B cell (primary cell): ENCODE measurements at places on chromosomes 5 and 9. TPM values are rescaled to one million over a fixed set of nuclear protein-coding genes. Genes with fewer than 3 reads are reported as not detected.

Gene ABL1
- total RNA-seq = 44.5 and 46.0 TPM in 2 replicates

Gene TMEM215
- total RNA-seq = not detected in 2 replicates

Gene CARTPT
- not detected in 2 replicates for total RNA-seq

- peak; percentile 45 for DNase-seq
These were observed 218.4 kb downstream of the EBF1 start for GRCh38 chr5:158881091-158881880.

- no peak for DNase-seq
These were observed 210.6 kb downstream of the MAPKAP1 start for GRCh38 chr9:125496313-125496834.

DNA sequence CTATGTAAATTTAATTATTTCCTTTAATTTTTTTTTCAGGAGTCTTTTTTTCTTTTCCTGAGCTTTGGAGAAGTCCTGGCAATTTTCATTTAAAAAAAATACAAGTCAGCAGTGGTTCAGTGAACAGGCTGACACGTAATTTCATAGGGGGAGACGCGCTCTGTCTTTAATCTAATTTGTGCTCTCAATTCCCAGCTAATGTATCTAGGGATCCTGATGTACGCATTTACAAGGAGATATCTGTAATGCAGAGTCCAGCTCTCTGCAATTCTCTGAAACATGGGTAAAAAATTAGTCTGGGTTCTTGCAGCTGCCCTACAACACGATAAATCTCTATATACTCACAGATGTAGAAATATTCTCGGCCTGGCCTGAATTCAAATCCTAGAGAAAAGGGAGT is 243.9 kb downstream of the EFNA5 start:
- DNase-seq = no peak

GRCh38 chr5:13662626-13663025 is 281.9 kb downstream of the DNAH5 start:
- DNase-seq = no peak

- no peak for DNase-seq
These were observed 101.6 kb upstream of the MAP1B start for GRCh38 chr5:72005671-72006070.

GRCh38 chr9:4050916-4051315 is 249.0 kb downstream of the GLIS3 start:
- DNase-seq = no peak

GRCh38 chr5:34806532-34806931 is 32.4 kb upstream of the TTC23L start:
- no peak for DNase-seq

GRCh38 chr9:100352201-100352726 is 478 bp downstream of the TEX10 start:
- DNase-seq = no peak

DNA sequence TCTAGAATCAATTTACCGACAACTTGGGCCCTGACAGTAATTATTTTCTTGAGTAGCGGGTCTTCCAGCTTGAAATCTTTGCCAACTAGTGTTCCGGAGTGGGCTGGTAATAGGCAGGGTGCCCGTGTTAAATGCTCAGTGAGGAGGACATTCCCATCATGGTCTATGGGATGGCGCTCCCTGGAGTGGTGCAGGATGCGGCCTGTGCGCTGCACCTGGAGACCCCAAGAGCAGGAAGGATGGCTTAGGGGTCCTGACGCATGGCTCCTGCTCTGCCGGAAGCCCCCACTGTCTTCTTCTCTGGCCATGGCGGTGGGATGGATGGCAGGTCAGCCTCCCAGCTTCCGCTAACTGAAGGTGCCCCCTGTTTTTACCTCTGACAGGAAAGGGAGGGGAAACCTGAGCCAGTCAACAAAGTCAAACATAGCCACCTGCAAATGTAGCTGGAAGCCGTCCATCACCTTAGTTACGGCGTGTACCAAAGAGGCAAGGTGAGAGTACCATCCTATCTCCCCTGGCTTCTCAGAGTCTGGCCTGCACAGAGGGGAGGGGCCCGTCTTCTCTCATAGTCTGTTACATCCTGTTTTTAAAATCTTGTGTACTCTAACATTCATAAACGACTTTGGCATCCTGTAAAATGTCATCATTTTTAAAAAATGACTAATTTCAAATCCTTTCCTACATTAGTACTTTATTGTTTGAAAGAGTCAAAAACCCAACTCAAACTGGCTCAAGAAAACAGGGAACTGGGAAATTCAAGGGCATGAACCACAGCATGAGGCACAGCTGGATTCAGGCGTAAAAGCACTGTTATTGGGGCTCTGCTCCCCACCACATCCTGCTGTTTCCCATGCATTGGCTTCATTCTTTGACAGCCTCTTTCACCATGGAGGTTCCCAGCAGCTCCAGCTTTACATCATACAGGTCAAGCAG is 28.5 kb upstream of the UNC5A start:
- no peak for DNase-seq
